ENCODE measurements at places on chromosomes 7 and 10.

- DNase-seq: no peak
These were observed 125.8 kb downstream of the FAM107B start for GRCh38 chr10:14648946-14649345.

GRCh38 chr10:92688927-92689662, 660 bp upstream of the HHEX start:
- DNase-seq: peak; percentile 48

- peak; percentile 56 for DNase-seq
These were observed 26.1 kb upstream of the NCAPG2 start for GRCh38 chr7:158730383-158731346.

DNA sequence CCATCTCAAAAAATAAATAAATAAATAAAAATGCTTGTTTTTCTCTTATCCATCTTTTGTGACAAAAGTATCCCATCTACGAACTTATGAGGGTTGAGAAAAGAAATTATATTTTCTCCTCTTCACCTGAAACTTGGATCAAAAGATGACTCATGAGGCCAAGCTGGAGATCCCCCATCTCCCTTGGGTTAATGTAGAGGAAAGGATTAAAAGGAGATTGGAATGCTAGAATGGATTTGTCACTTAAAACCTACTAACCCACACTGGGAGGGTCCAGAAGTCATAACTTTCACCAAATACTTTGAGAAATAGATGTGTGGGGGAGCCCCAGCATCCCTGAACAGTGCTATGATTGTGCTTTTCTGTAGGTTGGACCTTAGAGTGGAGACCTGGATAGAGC, 46.3 kb upstream of the PIK3CG start:
- no peak for DNase-seq

DNA sequence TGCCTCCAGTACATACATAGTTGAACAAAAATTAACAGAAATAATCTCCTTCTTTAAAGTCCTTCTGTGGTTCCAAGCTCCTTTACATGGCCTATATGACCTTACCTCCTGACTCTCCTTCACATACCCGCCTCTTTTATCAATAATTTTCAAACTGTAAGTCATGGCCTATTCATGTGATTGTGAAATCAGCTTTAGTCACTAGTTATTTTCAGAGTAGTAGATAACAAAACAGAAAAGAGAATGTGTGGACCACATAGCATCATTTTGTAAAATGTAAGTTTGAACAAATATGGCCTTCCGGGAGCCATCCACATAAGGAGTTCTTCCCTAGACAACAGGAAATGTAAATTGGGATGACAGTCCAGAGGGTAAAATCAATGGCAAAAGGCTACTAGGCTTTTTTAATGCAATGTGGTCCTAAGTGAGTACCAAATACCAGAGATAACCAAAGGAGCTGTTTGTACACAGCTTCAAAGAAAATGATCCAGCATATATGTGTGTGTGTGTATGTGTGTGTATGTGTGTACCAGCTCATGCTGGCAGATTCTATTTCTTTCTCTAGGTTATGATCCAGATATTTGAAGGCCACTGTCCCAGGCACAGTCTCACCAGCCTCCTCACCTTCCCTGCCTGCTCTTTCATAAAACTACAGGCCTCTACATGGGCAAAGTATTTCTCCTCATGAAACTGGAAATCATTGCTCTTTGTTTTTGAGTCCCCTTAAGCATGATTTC, 12.3 kb upstream of the FAM133B start:
- DNase-seq: no peak

DNA sequence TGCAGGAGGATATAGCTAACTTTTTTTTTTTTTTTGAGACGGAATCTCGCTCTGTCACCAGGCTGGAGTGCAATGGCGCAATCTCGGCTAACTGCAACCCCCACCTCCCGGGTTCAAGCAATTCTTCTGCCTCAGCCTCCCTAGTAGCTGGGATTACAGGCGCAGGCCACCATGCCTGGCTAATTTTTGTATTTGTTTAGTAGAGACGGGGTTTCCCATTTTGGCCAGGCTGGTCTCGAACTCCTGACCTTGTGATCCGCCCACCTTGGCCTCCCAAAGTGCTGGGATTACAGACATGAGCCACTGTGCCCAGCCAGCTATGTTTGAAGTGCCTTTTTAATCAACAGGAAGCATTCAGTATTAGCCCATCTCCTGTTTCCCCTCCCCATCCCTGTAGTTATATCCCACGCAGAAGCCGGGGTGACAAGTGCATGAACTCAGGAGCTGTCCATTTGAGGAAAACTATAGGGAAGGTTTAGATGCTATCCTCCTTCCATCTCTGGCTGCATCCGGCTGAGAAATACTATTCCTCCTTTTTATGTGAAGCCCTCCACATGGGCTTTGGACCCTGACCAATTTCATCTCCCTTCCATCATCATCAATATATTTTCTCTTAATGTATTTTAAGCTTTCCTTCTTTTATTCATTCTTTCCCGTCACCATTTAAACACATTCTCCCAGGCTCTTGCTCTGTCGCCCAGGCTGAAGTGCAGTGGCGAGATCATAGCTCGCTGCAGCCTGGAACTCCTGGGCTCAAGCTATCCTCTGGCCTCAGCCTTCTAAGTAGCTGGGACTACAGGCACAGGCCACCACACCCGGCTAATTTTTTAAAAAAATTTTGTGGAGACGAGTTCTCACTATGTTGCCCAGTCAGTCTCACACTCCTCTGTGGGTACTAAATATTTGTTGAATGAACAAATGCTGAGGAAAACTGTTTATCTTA, 1.3 kb upstream of the POT1 start:
- DNase-seq: no peak

- DNase-seq: no peak
These were observed 92.0 kb downstream of the ARHGAP22 start for GRCh38 chr10:48512861-48513260.

DNA sequence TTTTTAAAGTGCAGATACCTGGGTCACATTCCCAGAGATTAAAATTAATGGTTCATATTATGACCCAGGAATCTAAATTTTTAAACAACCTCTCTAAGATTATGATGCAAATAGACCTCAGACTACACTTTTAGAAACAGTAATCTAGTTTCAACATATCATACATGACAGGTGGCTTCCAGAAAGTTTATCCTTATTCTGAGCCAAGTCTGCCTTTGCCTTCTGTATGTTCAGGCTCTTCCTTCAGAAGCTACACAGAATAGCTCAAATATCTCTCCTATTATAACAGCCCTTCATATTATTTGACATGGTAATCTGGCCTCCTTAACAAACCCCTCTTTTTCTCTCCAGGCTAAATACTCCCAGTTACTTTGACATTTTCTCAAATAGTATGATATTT, 101.9 kb downstream of the FZD1 start:
- DNase-seq: no peak

DNA sequence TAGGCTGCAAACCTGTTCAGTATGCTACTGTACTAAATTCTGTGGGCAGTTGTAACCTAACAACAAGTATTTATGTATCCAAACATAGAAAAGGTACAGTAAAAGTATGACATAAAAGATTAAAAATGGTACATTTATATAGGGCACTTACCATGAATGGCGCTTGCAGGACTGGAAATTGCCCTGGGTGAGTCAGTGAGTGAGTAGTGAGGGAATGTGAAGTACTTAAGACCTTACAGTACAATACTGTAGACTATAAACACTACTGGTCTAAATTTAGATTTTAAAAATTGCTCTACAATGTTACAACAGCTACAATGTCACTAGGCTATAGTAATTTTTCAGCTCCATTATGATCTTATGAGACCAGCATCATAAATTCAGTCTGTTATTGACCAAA, 146.0 kb upstream of the GNAI1 start:
- DNase-seq: peak; percentile 69

DNA sequence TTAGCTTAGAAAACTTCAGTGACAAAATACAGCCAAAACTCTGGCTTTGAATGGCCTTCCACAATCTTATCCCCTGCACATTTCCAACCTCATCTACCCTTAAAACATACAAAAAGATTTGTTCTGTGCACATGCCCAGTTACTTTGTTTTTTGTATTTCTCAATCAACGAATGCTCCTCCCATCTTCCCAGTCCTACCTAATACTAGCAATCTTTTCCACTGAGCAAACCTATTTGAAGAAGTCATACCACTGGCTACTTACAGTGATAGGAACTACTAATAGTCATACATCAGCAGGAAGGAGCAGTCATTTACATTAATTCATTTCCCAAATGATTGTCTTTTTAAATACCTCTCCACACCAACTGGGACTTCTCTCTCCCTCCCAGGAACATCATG, 2.5 kb downstream of the USP54 start:
- DNase-seq: no peak

GRCh38 chr7:147878912-147879661, 711.5 kb upstream of the C7orf33 start:
- no peak for DNase-seq

DNA sequence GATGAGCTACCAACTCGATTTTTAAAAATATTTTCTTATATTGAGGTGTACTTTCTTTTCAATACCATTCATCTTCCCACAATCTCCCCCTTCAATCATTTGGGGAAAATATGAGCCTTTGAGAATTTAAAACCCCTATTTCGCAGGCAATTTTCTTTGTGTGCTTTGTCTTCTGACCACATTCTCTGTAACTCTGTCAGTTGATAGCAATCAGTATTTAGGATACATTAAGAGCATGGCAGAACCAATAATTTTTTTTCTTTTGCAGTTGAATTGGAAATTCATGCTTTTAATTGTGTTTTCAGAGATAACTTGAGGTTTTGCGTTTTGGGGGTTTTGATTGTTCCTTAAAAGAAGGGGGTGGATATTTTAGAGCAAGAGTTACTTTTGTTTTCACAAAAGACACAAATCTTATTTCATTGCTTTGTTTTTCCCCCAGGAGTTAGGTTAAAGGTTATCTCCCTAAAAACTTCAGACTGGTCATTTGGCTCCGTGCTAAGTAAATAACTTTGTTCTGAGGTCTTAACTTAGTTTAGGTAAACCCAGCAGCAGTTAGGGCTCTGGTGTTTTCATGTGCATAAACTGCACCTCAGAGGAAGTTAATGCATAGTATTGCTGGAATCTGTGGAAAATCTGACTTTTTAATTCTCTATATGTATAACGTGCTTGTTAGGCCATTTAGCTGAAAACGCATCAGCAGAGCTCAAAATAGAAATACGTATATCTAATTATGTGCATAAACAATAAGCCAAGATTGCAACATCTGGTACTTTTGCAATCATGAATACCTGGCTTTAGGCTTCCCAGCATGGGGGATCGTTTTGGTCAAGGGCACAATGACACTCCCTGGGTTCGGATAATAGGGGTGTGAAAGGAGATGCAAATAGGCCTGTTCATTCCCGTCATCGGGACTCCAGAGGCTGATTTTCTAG, 676.4 kb upstream of the ANKRD30A start:
- DNase-seq: peak; percentile 9

GRCh38 chr7:45140827-45141226, 16.8 kb upstream of the RAMP3 start:
- no peak for DNase-seq

DNA sequence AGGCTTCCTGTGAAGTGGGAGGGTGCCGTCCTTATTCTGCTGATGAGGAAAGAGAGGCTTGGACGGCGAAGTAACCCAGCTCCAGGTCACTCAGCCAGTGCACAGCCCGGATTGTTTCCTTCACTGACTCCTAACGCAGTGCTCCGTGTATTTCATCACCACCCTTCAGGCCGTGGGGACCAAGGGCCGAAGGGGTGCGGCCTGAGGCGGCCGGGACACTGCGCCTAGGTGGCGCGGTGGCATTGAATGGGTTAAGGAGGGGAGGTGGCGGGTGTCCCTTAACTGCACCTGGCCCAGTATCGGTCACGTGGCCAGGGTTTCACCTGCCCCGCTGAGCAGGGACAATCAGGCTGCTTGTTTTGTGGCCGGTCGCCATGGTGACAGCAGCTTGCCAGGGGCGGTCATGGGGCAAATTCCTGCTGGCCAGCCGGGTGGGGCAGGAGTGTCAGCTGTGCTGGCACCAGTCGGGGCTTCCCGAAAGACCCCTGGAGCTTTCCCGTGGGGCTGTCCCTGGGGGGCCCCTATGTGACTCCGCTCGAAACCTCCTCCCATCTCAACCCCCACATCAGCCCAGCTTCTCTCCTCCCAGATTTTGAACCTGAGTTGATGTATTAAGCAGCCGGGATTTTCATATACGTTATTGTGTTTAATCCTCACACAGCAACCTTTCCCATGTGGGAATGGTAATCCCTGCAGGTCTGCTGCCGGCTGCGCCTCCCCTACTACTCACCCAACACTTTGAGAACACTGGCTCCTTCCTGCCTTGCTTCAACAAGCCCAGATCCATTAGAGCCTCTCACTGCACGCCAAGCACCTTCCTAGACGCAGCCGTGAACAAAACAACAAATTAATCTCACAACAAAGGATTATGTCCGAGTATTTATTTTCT, 4.4 kb upstream of the ABHD11 start:
- DNase-seq: peak; percentile 20

DNA sequence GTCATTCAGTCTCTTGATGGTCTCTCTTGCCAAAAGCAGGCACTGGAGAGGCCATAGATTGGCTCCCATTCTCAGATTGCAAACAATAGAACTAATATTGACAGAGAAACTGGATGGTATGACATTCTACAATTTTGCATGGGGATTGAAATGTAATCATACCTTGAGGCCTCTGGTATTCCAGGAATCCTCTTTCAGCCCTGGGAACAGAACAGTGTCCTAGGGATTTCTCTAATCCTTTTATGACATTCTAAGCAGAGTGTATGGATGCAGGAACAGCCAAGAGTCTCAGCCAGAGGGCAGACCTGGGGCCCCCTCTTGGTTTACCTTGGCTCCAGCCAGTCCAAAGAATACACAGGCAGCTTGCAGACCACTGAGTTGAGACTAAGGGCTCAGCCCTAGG, 206.4 kb downstream of the KCNMA1 start:
- no peak for DNase-seq

DNA sequence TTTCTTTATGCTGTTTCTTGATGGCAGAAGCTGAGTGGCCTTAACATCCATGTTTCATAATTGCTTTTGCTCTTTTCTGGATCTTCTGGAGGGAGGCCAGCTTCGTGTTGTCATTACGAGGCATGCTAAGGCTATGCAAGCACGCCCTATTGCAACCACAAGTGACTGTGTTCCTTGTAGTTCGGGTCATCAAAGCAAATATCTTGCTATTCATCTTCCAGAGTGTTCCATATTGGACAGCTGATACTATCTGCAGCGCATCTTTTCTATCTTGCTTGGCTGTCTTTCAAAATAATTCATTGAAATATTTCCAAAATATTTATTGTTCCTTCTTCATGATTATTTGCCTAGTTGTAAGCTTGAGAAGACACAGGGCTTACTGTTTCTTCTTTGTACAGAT, 5.0 kb downstream of the EPHB6 start:
- peak; percentile 56 for DNase-seq

- DNase-seq: no peak
These were observed 58.1 kb downstream of the POLL start for GRCh38 chr10:101529725-101530553.

DNA sequence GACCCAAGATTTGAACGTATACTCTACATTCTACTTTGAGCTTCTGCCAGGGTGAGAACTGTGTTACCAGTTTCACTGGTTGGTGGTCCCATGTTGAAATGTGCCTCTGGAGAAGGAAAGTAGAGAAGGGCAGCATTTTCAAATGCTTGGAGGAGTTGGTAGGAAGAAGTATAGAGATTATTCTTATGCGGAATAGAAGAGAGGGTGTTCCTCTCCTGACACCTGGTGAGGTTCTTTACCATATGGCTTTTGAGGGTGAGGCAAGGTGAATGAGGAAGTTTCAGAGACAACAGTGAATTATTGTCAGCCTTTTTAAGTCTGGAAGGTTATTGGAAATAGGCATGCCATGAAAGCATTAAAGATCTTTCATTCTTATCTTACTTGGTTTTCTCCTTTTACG, 34.3 kb downstream of the R3HCC1L start:
- DNase-seq: no peak
